Anterior cingulate cortex (tissue), 58 donors: ENCODE measurements at places on chromosomes 13 and 19.

DNA sequence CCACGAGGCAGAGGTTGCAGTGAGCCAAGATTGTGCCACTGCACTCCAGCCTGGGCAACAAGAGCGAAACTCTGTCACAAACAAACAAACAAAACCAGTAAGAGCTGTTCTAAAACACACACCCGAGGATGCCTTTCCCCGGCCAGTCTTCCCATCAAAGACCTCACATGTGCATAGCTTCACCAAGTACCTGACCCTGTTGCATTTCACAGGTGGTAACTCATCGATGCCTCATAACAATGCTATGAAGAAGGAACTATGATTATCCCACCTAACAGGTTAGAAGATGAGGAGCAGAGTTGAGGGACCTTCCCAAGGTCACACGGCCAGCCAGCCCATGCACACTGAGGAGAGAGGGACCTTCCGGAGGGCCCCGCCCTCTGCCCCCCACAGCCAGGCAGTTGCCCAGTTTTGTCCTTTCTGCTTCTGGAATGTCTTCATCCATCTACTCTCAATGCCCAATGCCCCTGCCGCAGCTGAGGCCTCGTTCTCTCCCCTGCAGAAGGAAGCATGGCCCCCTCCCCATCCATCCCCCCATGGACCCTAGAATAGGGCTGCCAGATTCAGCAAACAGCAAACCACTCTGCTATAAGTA is 16.8 kb upstream of the LENG8 start:
- DNase-seq = no peak

GRCh38 chr13:52835071-52835839 is 13.2 kb downstream of the PCDH8 start:
- DNase-seq = no peak

GRCh38 chr19:24073807-24074206 is 13.2 kb upstream of the ZNF254 start:
- DNase-seq = no peak

- peak; percentile 47 for DNase-seq
Measured at GRCh38 chr13:94859278-94859691, 146.9 kb upstream of the SOX21 start.

DNA sequence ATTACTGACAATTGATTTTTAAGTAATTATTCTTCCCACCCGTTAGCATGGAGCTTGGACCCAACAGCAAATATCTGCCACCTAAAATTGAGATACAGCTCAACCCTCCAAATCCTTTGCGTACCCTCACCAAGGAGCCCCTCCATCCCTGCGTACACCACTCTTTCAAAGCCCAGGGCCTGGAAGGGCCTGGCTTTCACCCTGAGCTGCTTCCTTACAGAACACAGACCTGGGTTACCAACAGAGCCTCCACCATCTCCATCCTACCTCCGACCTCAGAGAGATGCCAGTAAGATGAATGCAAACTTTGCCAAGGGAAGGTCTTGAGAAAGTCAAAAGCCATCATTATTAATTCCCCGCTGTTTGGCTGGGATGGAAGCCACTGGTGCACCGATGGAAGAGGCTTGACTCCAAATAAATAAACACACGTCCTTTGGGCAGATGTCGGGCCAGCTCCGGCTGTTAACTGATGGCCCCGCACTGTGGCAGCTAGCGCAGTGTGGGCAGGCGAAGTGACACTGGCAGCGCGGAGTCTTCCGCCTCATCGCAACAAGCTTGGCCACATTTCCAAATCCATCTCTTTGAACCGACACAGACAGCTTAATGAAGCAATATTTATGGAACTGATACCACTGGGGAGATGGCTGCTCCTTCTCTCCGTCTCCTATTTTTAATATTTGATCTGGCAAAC is 150.2 kb upstream of the VSTM2B start:
- DNase-seq = no peak

DNA sequence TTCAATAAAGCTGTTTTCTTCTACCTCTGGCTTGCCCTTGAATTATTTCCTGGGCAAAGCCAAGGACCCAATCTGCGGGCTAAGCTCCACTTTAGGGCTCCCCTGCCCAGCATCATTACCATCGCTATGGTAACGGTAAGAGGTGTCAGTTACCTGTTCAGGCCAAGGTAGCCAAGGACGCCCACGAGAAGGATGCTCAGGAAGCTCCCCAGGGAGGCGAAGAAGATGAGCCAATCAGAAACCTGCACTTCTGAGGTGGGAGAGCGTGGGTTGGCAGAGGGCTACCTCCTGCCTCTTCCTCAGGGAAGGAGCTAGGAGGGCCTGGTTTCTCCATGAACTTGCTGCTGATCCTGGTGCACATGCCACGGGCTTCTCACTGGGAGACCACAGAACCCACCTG is 24.7 kb downstream of the IL12RB1 start:
- DNase-seq = no peak

- no peak for DNase-seq
Measured at GRCh38 chr19:39843919-39844793, 2.0 kb downstream of the FBL start.

DNA sequence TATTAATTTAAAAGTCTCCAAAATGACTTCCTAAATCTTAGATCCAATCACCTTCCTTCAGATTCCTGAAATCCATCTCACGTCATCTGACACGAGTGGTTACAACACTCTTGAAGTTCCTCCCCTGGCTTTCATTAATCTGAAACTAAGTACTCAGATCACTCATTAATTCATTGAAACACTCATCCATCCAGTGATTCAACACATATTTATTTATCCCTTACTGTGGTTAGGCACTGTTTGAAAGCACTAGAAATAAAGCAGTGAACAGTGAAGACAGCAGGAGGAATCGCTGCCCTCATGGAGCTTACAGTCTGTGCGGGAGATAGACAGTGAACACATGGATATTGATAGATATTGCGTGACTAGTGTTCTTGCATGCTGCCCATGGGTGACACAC is 472.4 kb downstream of the DCT start:
- no peak for DNase-seq

DNA sequence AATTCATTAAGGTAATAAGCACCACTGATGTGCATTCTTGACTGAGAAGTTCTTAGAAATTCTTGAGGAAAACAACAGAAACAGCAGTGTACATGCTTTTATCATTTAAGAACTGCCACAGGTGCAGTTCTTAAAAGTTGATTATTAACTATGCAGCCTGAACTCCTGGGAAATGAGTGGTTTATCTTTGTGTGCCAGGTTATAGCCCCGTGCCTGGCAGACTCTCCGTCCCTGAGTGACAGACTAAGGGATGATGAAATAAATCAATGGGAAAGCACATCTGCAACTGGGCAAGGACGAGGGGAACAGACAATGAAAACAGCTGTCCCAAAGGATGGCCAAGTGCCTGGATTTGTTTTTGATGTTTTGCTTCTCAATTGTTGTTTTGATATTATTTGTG is 84.4 kb upstream of the SPATA13 start:
- no peak for DNase-seq

DNA sequence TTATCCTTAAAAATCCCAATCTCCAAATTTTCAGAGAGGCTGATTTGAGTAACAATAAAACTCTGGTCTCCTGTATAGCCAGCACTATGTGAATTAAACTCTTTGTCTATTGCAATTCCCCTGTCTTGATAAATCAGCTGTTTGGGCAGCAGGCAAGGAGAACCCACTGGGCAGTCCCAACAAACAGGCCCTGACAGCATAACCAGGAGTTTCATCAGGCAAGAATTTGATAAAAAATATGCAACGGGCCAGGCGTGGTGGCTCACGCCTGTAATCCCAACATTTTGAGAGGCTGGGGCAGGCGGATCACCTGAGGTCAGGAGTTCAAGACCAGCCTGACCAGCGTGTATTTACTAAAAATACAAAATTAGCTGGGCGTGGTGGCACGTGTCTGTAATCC is 42.1 kb downstream of the STK24 start:
- DNase-seq = no peak

DNA sequence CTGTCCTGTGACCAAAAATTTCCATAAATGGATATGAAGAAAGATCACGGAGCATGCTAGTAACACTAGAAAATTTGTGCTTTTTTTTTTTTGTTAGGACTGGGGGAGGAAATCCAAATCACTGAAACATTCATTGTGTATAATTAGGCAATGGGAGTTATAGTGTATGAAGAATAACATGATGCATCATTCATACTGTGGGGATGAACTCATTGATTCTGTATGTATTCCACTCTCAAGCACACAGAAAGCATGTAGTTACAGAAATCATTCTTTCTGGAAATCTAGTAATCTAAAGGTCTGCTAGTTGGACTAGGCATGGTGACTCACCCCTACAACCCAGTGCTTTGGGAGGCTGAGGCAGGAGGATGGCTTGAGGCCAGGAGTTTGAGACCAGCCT is 749.7 kb downstream of the DIAPH3 start:
- no peak for DNase-seq

GRCh38 chr13:91169321-91170050 is 178.0 kb upstream of the MIR17HG start:
- DNase-seq = no peak

GRCh38 chr13:110242615-110243014 is 64.3 kb downstream of the COL4A1 start:
- no peak for DNase-seq

DNA sequence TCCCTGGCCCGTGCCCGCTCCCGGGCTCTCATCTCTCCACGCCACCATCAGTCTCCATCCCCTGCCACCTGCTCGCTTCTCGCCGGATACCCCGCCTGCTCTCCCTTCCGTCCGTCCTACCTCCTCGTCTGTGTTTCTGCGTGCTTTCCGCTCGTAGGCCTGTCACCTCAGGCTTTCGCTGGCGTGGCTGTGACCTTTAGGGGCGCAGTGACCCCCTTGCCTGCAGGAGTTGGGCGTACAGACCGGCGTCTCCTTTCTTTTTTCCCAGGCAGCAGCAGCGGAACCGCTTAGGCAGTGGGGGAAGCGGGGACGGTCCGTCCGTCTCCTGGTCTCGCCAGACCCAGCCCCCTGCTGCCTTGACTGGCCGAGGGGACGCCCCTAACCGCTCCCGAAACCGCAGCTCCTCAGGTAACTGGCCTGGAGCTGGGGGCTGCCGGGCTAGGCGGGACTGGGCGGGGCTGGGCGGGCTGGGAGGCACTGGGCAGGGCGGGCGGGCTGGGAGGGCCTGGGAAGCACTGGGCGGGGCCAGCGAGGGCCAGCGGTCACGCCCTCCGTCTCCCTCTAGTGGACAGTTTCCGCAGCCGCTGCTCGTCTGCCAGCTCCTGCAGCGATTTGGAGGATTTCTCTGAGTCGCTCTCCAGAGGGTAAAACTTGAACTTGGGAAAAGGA is 6.3 kb downstream of the PGLYRP1 start:
- DNase-seq = no peak

DNA sequence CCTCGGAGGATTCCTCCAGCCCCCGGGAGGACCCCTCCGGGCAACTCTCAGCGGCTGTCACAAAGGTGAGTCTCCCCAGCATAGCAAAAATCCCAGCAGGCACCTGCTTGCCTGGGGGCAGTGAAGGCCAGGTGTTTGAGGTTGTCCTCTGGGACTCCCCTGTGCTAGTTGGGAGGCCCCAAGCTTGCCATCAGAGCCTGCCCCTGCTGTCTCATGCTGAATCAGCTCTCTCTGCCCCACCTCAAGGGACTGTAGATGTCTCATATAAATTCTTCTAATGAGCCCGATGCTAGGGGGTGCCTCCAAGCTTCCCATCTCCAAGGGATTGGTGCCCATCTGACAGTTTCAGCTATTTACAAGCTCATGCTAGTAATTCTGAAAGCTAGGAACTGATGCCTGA is 53.6 kb downstream of the NWD1 start:
- DNase-seq = no peak

DNA sequence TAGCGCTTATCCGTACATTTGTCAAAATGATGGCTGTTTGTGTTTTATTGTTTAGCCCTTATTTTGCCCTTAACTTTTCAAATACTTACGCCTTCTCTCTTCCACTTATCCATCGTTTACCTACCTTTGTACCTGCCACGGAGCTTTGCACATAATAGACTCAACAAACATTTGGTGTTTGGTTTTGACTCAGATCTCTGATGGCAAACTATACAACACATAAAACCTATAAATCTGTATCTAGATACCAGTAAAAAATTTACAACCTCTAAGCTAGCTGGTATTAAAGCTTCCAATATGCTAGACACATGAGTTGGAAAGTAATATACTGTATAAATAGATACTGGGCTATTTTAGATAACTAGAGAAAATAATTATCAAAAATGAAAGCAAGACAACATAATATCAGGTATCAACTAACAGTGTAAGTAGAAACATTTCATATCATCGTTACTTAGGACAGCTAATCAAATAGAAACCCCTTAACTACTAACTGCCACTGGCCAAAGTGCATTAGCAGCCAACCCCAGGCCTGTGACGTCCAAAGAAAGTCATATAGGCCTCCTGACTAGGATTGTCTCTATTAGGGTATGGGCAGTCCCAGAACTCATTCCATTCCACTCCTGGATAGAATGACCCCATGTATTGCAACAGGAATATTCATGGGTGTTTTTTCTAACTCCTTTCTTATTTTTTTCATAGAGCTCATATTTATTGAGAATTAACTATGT is 53.8 kb downstream of the KCTD12 start:
- DNase-seq = no peak

- no peak for DNase-seq
Measured at GRCh38 chr13:98313922-98314292, 136.8 kb upstream of the RNF113B start.

- no peak for DNase-seq
Measured at GRCh38 chr19:1618157-1619093, 13.2 kb upstream of the UQCR11 start.

DNA sequence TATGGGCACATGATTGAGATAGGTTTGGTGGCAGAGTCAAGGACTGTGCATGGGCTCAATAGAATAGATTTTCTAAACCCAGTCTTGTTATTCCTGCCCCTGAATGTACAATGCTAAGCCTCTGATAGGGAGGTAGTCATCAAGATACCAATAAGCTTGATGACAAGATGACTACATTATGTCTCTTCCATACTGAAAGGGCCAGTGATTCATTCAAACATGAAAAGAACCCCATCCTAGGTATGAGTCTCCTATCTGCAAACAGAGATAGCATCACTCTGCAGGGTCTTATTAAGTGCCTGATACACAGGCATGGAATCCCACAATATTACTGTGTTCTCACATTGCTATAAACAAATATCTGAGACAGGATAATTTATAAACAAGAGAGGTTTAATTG is 40.3 kb upstream of the UFM1 start:
- DNase-seq = no peak
